ENCODE measurements at places on chromosomes 4 and X. TPM values are rescaled to one million over a fixed set of nuclear protein-coding genes. Genes with fewer than 3 reads are reported as not detected.
A peak's percentile ranks its signal among the peaks of the same experiment; 100 is the strongest.

- DNase-seq: no peak
- H3K4me1 ChIP-seq: peaks cover 8% of the 10 kb centered on the region
- H3K4me3 ChIP-seq: no peak overlapping the region
Observed at GRCh38 chr4:145839151-145839550, 99.5 kb downstream of the ZNF827 start.

PF4V1 gene
- 6.4 TPM for polyA plus RNA-seq

MGARP gene
- not detected for polyA plus RNA-seq

DNA sequence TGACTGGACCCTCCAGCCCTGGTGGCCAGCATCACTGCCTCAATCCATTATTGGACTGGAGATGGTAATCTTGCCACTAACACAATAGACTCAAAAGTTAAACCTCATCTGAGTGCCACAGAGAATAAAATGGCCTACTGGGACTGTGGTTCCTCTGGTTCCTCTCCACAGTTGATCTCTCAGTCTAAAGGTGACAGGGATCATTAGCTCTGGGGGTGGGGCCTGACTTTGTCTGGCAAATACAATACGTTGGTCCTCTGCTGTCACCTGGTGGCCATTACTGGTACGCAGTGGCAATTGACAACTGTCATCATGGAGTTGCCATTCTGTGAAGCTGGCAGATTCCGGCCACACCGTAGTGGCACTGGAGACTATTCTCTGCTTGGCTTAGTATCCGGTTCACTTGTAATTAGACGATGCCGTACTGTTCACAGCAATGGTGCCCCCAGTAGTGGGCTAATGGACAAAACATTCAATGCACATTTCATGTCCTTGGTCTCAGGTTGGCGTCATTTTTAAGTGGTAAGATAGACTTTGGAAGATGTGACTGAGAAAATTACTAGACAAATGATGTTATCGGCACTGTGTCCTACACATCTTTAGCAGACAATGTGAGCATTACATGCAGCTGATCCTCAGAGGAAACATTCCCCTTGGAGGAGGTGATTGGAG, 6.7 kb downstream of the FGFBP2 start:
- H3K27me3 ChIP-seq: no peaks in the 10 kb centered on the region
- H3K4me3 ChIP-seq: no peak overlapping the region
- H3K27ac ChIP-seq: peak overlapping the region; percentile 38
- peaks cover 40% of the 10 kb centered on the region for H3K36me3 ChIP-seq
- DNase-seq: peak; percentile 81
- peaks cover 52% of the 10 kb centered on the region for H3K4me1 ChIP-seq

TMEM255A gene
- 4.0 TPM for polyA plus RNA-seq

DNA sequence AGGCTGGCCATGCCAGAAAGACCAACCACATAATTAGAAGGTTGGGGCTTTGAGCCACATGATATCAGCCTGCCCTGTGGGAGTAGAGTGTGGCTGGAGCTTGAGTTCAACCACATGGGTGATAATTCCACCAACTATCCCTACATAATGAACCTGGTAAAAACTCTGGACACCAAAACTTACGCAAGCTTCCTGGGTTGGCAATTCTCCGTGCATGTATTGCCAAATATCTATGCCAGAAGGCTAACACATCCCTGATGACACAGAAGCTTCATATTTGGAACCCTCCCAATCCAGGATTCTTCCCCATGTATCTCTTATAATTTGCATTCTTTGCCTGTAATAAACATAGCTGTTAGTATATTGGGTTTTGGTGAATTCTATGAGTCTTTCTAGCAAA, 68.2 kb downstream of the FUNDC1 start:
- no peaks in the 10 kb centered on the region for H3K4me1 ChIP-seq
- H3K27me3 ChIP-seq: peaks cover 2% of the 10 kb centered on the region
- DNase-seq: no peak
- no peak overlapping the region for H3K4me3 ChIP-seq
- H3K27ac ChIP-seq: no peak overlapping the region

Measured in immature natural killer cell (primary cell).